ENCODE measurements at places on chromosomes 13 and 19.

DNA sequence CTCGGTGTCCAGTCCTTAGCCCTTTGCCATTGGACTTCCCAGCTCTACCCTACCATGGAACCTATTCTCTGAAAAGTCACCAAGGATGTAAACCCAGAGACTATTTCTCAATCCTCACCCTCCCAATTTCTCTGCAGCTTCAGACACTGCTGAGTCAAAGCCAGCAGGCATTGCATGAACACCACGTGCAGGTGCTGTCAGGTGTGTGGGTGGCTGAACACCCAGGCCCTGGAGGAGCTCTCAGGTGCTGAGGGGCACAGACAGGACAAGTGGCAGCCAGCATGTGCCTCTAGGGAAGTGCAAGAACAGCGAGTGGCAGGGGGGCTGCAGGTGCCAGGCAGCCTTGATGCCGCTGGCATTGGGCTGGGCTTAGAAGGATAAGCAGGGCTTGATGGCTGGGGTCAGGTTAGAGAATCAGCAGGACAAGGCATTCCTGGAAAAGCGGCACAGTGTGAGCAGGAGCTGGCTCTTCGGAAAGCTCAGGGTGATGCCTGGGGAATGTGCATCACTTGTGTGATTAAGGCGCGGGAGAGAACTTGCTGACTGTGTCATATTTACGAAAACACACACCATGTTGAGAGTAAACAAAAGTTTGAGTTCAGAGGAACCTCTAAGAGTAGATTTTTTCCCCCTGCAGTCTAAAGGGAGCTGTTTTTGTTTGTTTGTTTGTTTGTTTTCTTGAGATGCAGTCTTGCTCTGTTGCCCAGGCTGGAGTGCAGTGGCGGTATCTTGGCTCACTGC lies 83.8 kb downstream of the LNX2 start:
- DNase-seq, result no peak

DNA sequence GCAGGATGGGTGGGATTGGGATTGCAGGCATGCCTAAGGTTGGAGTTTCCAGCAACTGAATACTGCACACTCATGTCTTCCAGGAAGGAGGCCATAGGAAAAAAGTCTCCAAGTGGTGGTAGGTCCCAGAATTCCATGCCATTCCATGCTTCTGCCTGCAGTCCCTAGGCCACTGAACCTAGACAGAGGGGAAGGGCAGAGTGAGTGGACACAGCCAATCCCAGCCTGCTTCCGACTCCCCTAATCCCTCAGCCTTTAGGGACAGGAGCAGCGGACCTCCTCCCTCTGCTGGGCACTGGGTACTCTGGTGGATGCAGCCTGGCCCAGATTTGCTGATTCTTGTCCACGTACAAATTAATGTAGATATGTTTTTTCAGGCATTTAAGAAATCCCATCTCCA lies 17.0 kb downstream of the VSTM2B start:
- DNase-seq, result no peak

DNA sequence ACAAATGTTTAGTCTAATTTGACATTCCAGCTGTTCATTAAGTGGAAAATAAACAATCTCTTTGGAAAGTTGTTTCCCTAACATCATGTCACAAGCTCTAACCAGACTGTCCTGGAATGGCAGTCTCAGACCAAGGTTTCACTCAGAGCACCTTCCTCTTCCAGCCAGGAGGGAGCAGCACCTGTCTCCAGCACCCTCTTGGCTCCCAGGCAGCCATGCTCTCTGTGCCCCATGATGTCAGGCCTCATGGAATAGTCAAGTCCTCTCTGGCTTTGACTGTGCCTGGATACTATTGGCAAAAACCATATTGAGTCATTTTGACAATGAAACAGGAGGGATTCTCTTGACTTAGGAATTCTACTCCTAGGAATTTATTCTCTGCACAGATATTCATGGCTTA lies 171.4 kb downstream of the OXGR1 start:
- DNase-seq, result no peak

- peak; percentile 53 for DNase-seq
Observed at GRCh38 chr19:18173572-18174288, at the start of gene IFI30. IFI30 (plus strand) TSS chr19:18173813; CDS start chr19:18173842, 29 bp downstream.

- no peak for DNase-seq
Observed at GRCh38 chr19:35596366-35596999, 10.5 kb downstream of the PMIS2 start.

- no peak for DNase-seq
Observed at GRCh38 chr19:45475537-45476291, 7.9 kb downstream of the FOSB start.

DNA sequence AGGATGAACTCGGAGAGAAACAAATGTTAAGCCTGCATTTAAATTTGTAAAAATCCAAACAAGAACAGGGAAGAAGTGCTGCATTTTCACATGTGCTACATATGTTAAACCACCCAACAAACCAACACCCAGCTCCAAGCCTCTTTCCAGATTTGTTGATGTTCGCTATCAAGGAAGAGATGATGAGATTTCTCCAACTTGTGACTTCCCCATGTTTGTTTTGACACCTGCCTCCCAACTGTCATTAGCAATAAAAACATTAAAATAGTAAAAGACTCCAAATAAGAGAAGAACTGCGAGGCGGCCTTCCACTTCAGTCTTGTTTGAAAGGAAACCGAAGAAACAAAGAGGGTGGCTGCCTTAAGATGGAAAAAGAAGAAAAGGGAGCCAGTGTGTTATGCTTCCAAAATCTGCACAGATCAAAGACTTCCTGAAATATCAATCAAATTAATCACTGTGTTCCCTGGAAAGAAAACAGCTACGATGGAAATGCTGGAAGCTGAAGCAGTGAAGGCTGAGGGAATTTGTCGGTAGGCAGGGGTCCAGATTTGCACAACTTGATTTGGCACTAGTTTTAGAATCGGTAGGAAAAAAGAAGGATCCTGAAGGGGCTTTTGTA lies 14.0 kb upstream of the GGACT start:
- no peak for DNase-seq

DNA sequence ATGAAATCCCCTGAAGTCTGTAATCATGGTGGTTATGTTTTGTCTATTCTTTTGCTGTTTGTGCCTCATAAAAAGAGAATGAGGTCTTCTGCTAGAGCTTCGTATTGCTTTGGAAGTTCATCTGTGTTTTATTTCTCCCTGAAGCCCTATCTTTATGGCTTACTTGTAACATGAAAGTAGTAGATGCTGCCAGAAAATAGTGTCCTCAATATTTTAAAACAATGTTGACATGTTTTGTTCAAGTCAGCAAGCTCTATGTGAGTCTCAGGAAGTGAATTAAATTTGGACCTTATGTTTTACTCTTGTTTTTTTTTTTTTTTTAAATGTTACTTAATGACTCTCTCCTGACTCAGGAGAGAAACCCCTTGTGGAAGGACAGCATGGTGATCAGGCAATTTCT lies 130.5 kb downstream of the B3GLCT start:
- no peak for DNase-seq

DNA sequence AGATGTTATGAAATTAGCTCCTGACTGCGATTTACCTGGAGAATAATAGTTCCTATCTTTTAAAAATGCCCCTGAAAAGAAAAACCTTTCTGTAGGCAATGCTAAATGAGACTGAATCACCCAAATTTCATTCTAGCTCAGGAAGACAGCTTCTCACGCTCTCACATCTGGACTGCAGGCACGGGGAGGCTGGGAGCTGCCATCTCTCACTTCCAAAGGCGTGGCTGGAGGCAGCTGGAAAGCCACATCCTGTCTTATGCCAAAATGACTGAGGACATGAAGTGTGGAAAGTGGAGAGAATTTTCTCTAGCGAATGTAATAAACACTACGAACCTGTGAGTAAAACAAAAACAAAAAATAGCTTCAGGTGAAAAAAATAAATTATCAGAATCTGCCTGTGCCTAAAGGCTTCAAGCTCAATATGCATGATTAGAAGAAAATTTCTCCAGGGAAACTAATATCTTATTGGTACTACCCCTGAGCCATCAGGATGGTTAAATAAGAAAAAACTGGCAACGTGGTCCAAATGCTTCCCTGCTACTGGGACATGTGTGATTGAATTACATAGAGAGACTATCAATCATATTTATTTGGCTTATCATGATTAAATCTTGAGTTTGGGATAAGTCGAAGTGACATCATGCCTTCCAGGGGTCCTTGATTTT lies 58.1 kb upstream of the UBL3 start:
- no peak for DNase-seq

GRCh38 chr19:17766543-17767131 lies 15.4 kb downstream of the FCHO1 start:
- DNase-seq, result no peak

- DNase-seq, result no peak
Observed at GRCh38 chr19:53998223-53998622, 6.8 kb downstream of the CACNG6 start.

- DNase-seq, result peak; percentile 89
Observed at GRCh38 chr19:12933287-12934072, at the start of gene FARSA. FARSA (minus strand) TSS chr19:12933711; CDS start chr19:12933696, 15 bp downstream.

DNA sequence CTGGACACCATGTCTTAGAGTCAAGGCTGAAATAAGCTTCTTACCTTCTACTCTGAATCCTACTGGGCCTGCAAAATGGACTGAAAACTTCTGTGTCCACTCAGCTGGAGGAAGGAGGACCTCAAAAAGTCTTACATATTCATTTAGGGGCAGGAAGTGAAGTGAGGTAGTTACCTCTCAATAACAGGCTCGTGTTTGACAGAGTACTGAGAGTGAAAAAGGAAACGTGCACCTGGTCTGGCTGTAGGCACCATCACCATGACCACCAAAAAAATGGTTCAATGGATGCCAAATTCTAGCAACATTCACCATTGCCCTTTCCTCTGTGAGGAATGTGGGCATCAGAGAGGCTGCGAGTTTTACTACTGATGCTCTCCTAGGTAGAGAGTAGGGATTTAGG lies 176.2 kb downstream of the RFC3 start:
- no peak for DNase-seq

DNA sequence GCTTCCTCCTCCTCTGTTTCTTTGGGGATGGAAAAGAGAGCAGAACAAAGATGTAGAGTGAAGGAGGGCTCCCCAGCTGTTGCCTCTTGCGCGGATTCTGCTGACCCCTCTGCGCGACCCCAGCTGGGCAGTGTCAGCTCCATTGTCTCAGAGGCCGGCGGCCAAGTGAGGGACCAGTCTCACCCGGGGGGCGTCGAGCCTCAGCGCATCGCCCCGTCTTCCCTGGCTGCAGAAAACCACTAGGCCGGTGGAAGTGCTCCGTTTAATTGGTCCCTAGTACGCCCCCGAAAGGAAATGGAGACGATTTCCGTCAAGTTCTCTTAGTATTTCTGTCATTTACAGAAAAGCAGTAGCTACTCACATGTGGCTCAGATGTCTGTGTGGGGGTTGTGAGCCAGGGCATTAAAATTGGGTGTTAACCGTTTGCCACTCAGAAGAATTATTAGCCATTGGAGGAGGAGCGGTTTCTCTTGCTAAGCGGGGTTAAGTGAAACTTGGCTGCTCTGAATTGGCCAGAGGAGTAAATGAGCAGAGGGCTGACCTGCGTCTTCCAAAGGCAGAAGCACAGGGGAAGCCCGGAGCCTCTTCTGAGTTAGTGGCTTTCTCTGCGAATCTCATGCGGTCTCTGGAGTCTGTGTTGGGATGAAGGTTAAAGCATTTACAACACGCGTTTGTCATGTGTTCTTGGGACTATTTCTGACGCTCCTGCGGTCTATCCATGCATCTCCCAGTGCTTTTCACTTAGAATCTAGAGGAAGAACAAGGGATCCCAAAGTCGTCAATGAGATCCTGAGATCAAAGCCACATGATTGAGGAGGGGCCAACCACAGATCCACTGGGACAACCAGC lies 132.8 kb upstream of the MYO16 start:
- no peak for DNase-seq

GRCh38 chr13:68350554-68350953 lies 1120.4 kb upstream of the PCDH9 start:
- DNase-seq, result no peak

DNA sequence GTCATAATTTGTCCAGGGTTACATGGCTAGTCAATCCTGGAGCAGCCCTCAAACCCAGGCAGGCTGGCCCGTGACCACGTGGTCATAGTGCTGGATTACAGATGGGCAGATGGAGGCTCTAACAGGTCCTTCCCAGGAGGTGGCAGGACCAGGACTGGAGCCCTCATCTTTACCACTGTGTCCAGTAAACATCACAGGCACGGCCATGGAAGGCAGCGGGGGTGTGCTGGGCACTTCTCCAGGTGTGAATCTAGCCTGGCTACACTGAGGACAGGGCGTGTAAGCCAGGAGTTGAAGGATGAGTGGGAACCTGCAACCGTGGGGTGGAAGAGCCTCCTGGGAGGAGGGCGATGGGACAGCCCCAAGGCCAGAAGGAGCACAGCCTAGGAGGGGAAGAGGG lies 6.1 kb downstream of the CIC start:
- DNase-seq, result no peak

- DNase-seq, result no peak
Observed at GRCh38 chr19:30092721-30093569, 150.9 kb downstream of the URI1 start.

- DNase-seq, result no peak
Observed at GRCh38 chr19:6626764-6627163, 35.8 kb upstream of the CD70 start.

- DNase-seq, result no peak
Observed at GRCh38 chr13:71922194-71922593, 55.2 kb upstream of the DACH1 start.

- no peak for DNase-seq
Observed at GRCh38 chr13:59479629-59480028, 684.1 kb downstream of the DIAPH3 start.

DNA sequence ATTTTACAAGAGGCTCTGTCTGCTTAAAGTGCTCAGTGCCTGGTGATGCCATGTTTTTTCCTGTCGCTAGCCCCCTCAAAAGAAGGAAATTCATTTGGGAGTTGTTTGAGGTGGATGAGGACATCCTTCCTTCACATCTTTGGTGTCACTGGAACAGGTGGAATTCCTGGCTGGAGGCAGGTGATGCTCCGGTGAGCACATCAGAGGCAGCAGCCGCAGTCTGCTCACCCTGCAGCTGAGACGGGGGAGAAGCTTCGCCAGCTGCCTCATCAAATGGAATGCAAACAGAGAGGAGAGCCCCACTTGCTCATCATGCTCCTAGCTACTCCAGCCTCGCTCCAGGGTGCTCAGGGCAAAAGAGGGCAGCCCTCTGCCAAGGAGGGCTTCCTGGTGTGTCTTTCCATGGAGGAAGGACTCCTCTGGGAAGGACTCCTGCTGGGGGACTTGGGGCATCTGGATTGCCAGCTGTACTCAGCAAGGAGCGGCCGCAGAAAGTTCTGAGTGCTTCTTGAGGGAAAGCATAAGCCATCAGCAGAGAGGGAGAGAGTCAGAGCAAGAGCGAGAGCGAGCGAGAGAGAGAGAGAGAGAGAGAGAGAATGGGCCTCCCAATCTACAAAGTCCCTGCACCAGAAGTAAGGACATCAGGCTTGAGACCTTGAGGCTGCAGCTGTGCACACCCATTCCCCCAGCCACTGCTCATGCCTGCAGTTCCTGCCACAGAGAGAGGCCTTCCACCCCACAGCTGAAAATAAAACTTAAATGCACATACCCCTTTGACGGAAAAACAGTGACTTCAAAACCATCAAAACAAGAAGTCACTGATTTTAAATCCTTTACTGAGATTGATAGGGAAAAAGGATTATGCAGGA lies 74.3 kb upstream of the UBL3 start:
- DNase-seq, result no peak

- no peak for DNase-seq
Observed at GRCh38 chr13:50197705-50198104, 182.5 kb downstream of the KCNRG start.
